ENCODE measurements at places on chromosomes 12 and 14.

DNA sequence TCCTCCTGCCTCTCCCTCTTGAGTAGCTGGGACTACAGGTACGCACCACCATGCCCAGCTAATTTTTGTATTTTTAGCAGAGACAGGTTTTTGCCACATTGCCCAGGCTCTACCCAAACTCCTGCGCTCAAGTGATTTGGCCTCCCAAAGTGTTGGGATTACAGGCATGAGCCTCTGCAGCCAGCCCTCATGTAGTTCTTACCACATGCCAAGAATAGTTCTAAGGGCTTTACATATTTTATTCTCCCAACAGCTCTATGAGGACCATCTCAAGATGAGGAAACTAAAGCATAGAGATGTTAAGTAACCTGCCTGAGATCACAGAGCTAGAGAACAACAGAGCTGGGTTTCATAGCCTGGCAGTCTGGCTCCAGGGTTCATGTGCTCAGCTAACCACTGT is 37.9 kb upstream of the ALDH2 start:
- DNase-seq: no peak

- DNase-seq: no peak
Measured at GRCh38 chr14:57008534-57008933, 198.3 kb upstream of the OTX2 start.

DNA sequence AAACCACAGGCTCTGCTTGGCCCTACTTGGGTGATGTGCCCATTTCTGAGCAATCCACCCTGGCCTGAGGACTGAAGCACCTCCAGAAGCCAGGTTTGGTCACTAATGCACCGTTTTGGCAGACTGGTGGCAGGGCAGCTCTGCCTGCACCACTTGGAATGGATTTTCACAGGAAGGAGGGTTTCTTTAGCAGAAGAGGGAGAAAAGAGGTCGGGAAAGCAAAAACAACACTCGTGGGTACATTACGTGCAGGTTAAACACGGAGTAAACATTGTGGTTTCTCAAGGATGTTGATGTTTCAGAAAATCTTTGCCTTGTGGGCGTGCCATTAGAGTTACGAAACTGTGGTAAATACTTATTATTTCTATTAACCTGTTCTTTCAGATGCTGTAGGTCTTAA is 70.8 kb downstream of the KCNA5 start:
- no peak for DNase-seq

DNA sequence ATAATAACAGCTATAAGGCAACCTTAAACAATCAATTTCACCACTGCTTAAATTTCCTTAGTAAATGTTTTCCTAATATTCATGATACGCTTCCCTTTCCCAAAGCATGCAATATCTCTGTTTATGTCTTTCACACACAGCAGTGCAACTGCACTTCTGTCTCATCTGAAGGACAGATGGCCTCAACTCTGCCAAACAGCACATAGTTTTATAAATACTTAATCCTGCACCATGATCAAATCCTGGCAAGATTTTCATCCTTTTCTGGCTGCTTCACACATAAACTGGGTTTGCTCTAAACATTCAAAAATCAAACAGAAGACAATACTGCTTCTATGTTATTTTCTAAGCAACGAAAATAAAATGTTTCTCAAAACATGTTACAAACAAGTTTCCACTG is 266.3 kb downstream of the ITPR2 start:
- DNase-seq: no peak

- DNase-seq: no peak
Measured at GRCh38 chr12:54053751-54054741, at the start of gene HOXC4. Gene HOXC4 (plus strand): TSS chr12:54053835. CDS start chr12:54053923, 88 bp downstream.

DNA sequence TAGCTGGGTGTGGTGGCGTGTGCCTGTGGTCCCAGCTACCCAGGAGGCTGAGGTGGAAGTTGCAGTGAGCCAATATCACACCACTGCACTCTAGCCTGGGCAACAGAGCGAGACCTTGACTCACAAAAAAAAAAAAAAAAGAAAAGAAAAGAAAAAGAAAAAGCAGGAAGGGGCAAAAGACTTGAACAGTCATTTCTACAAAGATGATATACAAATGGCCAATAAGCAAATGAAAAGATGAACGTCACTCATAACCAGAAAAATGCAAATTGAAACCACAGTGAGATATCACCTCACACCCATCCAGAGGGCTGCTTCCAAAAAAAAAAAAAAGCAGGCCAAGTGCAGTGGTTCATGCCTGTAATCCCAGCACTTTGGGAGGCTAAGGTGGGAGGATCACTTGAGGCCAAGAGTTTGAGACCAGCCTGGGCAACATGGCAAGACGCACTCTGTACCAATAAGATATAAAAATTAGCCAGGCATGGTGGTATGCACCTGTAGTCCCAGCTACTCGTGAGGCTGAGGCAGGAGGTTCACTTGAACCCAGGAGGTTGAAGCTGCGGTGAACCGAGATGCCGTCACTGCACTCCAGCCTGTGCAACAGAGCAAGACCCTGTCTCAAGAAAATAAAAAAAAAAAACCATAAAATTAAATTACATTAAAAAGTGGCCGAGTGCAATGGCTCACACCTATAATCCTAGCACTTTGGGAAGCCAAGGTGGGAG is 20.5 kb downstream of the UBC start:
- DNase-seq: no peak

GRCh38 chr12:109719123-109720022 is 5.7 kb downstream of the FAM222A start:
- no peak for DNase-seq

GRCh38 chr12:130818635-130819576 is 20.1 kb downstream of the STX2 start:
- DNase-seq: peak; percentile 54

- peak; percentile 37 for DNase-seq
Measured at GRCh38 chr12:124898200-124898922, 16.1 kb downstream of the UBC start.

DNA sequence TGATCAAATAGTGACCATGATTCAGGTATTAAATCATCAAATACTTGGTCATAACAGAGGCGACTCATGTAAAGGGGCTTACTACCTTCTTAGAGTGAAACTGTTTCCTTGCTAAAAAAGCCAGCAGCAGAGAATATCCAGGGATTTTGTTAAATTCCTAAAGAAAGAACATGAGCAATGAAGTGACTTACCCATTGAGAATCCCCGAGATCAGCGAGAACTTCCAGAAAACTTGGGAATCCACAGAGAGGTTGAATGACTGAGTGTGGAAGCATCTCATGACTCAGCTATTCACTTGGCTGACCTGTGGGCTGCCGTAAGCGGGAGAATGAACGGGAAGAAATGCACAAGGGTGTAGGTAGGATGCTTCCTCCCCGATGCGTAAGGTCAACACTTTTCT is 85.3 kb upstream of the KCNA1 start:
- DNase-seq: no peak

DNA sequence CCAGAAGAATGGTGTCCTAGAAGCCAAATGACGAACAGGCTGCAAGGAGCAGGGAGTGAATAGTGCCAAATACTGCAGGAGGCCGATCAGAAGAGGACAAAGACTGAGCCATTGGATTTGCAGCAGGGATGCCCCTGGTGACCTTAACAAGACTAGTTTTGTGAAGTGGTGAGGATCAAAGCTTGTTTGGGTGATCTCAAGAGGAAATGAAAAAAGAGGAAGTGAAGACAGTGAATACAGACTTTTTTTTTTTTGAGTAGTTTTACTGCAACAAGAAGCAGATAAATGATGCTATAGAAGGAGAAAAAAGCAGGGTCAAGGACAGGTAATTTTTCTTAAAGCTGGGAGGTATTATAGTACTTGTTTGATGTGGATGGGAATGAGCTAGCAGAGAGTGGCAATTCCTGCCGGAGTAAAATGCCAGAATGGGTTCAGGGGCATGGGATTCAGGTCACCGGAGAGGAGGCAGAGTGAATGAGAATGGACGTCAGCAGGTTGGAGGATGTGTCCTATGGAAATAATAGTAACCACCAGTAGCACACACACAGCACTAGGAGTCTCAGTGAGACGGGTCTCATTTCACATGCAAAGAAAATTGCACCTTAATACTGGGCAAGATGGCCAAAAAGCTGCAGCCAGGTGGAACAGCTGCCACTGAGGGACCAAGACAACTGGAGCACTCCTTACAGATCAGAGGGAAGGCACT is 345.8 kb upstream of the CCDC196 start:
- no peak for DNase-seq

DNA sequence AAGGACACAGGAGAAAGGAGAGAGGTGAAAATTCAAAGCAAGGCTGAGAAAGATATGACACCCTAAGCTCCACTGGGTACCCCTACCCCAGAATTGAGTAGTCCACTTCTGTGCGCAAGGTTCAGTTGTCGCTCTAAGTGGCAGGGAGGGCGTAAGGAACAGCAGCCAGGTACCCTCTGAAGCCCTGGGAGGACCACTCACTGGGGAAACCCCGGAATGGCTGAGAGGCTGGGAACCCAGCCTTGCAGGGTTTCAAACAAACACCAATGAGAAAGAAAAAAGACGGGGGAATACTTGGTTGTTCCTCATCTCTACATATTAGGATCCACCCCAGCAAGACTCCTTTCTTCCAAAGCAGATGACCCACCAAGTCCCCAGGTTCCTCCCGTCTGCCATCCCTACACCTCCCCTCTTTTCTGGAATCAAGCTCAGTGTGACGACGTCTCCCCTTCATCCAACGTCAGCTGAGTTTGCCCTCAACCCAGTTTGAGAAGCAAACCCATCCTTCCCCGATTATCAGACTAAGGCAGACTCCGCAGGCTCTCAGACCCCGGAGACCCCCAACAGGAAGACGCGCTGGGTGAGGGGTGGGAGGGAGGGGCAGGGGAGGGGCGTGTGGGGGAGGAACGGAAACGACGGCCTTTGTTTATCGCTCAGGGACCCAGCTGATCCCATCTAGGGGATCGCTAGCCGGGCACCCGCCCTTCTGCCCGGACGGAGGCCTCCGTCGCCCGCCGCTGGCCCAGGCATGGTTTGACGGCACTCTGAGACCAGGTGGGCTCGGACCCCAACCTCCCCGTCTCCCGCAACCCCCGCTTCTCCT is 795 bp downstream of the LMBR1L start:
- DNase-seq: no peak

DNA sequence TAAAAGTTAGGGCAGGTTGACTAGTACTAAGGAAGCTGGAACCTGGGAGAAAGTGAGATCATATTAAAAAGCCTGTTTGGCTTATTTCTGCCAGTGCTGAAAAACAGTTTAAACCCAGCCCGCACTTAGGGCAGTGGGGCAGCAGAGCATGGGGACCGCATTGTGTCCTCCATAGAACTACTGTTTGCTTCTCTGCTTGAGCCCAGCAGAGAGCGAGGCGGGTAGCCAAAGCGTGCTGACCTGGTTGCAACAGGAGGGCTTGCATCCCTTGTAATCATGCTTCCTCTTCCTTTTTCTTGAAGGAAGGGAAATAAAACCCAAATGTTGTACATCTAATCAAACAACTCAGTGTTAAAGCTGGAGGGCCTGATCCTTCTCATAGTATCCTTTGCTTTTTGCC is 82.5 kb upstream of the HOXC13 start:
- DNase-seq: no peak

DNA sequence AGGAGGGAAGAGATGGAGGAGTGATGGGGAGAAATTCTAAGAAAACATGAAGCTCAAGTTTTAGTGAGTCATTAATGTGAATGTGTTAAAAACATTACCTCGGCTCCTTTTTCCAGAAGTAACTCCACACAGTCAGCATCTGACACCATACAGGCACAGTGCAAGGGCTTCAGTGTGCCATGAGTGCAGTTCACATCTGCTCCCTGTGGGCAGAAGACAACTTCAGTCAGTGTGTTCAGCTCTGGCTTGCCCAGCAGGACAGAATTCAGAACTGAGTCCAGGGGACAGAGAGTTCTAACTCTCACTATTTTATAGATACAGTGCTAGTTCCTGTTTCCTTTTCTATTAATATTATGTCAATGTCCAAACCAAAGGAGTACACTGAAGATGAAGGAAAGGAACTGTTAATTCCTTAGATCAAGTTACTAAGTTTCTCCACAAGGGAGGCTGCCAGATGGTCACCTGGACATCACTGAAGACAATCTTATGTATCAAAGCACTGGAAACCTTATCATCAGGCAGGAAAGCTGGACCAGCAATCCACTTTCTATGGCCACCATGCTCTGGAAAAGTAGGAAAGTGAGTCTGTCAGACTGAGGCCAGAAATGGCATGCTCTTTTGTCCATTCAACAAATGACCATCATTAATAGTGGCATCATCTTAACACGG is 6.1 kb downstream of the ASB8 start:
- no peak for DNase-seq

DNA sequence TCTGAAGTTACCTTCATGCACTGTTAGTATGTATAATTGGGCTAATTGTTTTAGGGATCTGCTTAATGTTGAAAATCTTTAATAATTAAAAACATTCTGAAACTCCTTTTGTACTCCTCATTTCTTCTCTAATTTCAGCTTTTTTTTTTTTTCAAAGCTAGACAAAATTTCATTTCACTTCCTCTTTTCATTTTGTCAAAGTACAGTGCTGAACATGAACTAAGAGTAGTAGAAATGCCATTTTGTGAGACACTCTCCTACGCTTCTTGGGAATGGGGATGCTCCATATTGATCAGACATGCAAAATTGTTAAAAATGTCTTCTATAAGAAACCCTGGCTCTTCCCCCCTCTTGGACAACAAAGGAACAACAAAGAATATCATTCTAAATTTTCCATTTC is 1.7 kb downstream of the ABCD2 start:
- no peak for DNase-seq

DNA sequence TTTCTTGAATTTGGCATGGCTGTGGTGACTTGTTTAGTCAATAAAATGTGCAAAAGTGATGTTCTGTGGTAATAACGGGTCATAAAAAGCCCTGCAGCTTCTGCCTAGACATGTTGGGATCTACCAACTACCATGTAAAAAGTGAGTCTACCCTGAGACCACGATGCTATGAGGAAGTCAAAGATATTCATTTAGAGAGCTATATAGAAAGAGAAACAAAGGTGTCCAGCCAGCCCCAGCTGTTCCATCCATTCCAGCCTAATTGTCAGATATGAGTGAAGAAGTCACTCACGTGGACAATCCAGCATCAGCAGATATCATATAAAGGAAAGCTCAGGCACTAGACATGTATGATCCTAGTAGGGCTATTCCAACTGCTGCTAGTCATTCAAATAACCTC is 117.2 kb upstream of the SSTR1 start:
- no peak for DNase-seq

- no peak for DNase-seq
Measured at GRCh38 chr14:34935488-34935887, 47.3 kb upstream of the SRP54 start.

- no peak for DNase-seq
Measured at GRCh38 chr12:40614923-40615322, 77.3 kb upstream of the CNTN1 start.

DNA sequence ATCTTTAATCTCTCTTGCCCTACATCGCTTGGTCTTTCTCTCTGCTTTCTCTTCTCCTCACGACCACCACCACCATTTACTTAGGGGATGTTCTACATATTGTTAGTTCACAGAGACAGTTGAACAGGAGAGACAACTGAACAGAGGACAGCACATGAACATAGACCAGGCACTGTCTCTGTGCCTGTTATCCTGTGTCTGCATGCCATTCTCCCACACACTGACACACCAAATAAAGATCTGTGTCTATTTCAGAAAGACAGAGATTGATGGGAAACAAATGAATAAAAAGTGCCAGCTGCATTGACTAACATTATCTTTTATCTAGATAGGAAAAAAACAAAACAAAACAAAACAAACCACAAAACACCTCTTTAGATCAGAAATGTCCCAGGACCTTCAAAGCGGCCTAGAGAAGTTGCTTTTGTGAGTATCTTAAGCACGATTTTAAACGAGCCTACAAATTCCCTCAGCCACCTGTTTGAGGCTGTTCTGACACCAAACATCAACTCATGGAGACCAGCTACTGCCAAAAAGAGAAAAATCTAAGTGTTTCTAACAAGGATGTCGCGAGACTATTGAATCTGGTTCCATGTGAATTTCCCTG is 77.6 kb upstream of the PARP11 start:
- no peak for DNase-seq

GRCh38 chr12:112176321-112177010 is 51.1 kb downstream of the TRAFD1 start:
- DNase-seq: no peak
